ENCODE measurements at places on chromosomes 5 and 9.

- no peak for DNase-seq
Observed at GRCh38 chr5:15993919-15994318, 185.7 kb downstream of the MARCHF11 start.

DNA sequence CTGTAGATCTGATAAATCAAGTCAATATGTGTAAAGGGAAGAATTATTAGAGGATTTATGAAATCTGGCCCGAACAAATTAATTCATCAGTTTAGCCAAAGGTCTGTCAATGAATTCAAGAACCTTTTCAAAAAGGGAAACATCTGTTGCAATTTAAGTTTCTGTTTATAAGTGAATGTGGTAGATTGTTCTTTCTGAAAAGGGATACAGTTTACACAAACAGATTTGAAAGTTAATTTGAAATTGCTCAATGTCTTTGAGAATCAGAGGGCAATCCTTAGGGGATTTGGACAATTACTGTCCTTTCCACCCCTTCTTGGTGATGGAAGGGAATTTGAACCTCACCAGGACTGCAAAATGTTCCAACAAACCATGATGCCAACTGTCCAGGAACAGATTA, 29.7 kb upstream of the ERCC6L2 start:
- DNase-seq, result no peak

DNA sequence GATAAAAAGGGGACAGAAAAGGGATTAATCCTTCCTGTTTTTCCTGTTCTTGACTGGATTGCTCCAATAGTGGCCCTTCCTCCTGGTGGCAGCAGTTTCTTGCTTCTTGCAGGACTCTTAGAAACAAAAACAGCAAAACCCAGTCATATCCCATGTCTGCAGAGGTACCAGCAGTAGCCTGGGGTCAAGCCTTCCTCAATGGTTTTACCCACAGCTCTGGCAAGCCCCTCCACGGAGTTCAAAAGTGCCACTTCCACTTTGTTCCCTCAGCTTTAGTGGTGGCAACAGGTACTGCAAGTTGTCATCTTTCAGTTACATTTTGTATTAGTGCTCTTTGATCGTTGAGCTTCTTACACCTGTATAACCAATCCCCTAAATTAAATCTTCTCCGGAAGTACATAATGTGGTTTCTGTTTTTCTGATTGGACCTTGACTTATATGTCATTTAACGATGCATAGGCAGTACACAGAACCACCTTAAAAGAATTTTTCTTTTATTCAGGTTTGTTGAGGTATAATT, 8.7 kb upstream of the RANBP6 start:
- DNase-seq, result peak; percentile 12

GRCh38 chr5:68554571-68555279, 339.2 kb downstream of the PIK3R1 start:
- DNase-seq, result no peak

DNA sequence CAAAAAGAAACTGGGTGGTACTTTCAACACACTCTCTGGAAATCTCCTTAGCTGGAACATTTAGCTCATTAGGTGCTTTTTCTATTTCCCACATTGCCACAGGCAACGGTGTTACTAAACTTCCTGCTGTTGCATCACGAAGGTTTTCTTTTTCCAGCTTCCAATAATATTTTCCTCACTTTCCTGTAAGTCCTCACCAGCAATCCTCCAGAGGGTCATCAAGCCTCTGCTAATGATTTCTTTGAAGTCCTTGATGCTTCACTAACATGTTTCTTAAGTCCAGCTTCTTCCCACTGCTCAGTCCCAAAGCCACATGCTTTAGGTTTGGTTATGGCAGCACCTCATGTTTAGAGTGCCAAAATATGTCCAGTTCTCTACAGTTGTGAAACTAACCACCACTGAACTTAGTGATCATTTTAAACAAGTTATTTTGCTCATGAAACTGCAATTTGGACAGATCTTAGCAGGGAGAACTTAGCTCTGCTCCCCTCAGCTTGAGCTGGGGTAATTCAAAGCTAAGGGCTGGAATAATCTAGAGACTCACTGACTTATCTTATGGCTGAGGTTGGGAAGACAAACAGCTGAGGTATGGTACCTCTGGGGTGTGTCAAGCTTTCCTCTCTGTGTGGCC, 39.9 kb upstream of the RETREG1 start:
- no peak for DNase-seq

GRCh38 chr9:124530246-124530645, 23.0 kb upstream of the NR5A1 start:
- DNase-seq, result no peak

DNA sequence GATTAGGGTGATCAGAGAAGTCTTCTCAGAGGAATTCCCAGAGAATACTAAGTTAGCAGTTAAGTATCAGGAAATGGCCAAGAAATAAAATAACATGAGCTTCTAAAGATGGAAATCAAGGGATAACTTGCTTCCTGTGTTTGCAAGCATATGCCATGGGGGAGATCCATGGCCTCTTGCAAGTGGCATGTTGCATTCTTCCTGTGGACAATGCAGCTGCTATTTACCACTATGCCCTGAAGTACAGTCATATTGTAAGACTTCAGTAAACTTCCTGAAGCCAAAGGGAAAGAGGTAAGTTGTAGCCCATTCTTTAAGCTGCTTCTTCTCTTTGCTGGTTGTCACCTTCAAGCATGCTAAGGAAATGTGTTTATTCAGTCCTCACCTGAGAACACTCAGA, 154.7 kb upstream of the RUSC2 start:
- no peak for DNase-seq

DNA sequence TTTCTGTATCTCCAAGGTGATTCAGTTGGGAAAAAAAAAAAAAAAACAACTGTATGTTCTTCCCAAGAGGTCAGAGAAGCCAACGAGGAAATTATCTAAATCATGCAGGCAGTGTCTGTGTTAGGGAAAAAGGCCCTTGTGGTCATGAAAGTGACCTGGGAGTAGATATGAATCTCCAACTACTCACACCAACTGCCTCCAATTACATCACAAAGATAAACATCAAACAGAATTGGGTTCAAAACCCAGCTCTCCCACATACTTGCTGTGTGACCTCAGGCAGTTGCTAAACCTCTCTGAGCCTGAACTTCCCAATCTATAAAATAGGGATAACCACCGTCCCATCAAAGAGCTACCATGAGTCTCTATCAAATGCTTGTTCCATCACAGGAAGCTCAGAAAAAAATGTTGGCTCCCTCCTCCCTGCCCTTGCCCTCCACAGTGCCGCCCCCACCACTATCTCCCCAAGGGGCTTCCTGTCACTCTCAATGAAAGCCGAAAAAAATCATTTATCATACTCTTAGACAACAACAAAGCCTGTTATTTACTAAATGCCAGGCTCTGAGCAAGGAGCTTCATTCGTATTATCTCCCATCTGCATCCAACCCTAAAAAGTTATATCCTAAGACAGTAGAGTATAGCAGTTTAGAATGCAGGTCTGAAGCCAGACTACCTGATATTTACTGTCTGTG, 42.9 kb downstream of the CDK5RAP2 start:
- DNase-seq, result no peak

DNA sequence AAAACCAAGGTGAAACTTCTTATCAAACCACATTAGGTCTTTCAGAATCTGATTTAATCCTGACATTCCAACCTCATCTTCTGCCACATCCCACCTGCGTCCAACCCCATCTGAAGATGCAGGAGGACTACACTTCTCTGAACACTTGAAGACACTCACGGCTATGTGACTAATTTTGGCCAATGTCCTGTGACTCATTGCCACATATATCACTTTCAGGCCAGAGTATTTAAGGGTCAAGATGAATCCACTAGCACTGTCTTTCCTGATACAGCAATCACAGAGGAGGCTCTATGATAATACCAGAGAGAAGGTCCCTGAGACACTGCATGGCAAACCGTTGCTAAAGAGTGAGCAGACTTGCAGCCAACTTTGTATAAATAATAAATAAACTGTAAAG, 323.4 kb downstream of the NR2F1-AS1 start:
- no peak for DNase-seq

GRCh38 chr9:16335788-16336580, 534.5 kb downstream of the BNC2 start:
- DNase-seq, result no peak

Measured in stimulated activated CD4-positive, alpha-beta T cell treated with anti-CD3 and anti-CD28 coated beads, Interleukin-4, amount 100 ng/mL, for 24 hours (primary cell).